Osteoblast (primary cell): ENCODE measurements at places on chromosomes 1 and 21.
A peak's percentile ranks its signal among the peaks of the same experiment; 100 is the strongest.

DNA sequence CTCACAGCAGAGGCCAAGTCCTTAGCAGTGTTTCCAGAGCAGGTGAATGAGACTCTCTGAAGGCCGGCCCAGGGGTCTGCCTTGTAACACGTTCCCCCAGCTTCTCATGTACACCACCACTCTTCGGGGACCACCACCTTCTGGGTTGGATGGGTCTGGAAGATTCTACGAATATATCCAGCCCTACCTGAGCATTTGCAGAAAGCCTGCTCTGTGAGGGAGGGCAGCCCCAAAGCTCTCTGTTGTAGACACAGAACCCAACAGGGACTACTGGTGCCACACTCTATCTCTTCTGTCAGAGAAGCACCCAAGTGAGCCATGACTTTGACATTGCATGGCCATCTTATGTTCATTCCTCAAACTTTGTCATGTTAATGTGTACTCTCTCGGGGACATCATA, 61.8 kb downstream of the CD247 start:
- DNase-seq, result no peak
- no peaks in the 10 kb centered on the region for H3K4me1 ChIP-seq
- H3K27ac ChIP-seq, result no peak overlapping the region
- no peak overlapping the region for H3K4me3 ChIP-seq
- H3K27me3 ChIP-seq, result no peaks in the 10 kb centered on the region
- H3K36me3 ChIP-seq, result no peaks in the 10 kb centered on the region

DNA sequence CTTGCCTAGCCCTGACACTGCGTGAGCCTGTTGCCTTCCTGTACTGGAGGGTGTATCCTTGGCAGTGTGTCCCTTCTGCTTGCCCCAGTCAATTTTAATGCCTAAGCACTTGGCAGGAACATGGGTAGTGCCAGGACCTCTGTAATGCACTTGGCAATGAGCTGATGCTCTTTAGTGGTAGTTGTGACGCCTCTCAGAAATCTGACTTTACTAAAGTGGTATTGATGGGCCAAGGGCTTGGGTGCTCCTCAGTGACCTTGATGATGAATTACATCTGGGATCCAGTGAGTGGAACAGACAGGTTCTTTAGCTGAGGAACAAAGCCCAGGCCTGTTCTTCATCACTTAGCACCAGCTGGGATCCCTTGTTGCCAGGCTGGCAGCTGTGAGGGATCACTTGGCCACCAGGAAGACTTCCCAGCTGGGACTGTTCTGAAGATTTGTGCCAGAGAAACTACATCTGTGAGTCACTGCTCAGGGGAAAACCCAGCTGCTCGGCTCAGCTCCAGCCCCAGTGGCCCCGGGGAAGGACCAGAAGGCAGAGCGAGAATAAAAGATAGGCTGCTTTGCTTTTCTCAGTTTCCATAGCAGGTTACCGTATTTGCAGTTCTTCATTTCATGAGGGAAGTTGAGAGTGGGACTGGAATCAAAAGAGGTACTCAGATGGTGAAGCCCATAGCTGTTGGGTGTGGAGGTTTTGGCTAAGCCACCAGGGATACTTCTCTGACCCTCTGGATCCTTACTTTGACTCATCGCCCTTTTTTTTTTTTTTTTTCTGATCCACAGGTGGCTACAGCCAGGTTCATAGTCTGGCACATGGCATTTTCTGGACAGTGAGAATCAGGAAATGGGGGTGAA, 28.5 kb upstream of the KCNA2 start:
- H3K27me3 ChIP-seq, result no peaks in the 10 kb centered on the region
- no peaks in the 10 kb centered on the region for H3K36me3 ChIP-seq
- H3K27ac ChIP-seq, result no peak overlapping the region
- peak; percentile 88 for DNase-seq

DNA sequence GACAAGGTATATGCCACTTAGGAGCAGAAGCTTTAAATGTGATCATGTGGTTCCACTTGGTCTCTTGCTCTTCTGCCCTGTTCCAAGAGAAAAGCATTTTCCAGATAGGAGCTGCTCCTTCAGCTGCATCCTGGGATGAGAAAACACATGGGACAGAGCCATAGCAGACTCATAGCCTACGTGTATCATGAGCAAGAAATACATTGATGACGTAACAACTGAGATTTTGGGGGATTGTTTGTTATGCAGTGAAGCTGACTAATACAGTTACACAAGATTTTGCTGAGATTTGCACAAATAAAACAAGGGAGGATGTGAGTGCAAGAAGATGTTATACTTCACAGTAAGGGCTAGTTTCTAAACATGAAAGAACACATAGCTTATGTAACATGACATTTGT, 36.0 kb upstream of the IRF2BP2 start:
- no peaks in the 10 kb centered on the region for H3K27me3 ChIP-seq
- no peak for DNase-seq
- H3K36me3 ChIP-seq, result peaks cover 3% of the 10 kb centered on the region
- H3K4me3 ChIP-seq, result no peak overlapping the region

GRCh38 chr1:81125672-81126071, 675.1 kb upstream of the ADGRL2 start:
- no peaks in the 10 kb centered on the region for H3K27me3 ChIP-seq
- no peak overlapping the region for H3K4me3 ChIP-seq
- no peaks in the 10 kb centered on the region for H3K36me3 ChIP-seq
- no peaks in the 10 kb centered on the region for H3K4me1 ChIP-seq
- no peak overlapping the region for H3K27ac ChIP-seq
